ENCODE measurements at places on chromosomes 1 and 21.

DNA sequence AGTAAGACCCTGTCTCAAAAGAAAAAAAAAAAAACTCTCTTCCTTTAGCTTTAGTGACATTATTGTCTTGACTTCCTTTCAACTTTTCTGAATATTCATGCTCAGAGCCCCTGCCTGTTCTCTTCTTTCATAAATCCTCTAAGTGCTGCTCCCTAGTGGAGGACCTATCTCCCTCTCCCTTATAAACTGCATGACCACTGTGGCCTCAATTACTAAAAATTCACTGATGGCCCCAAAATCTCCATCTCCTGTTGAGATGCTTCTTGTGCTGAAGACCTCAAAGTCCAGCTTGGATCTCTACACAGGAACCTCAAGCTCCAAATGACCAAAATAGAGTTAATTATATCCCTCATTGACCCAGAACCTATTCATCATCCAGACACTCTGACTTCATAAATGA, 7.8 kb downstream of the ITLN1 start:
- no peak for DNase-seq

DNA sequence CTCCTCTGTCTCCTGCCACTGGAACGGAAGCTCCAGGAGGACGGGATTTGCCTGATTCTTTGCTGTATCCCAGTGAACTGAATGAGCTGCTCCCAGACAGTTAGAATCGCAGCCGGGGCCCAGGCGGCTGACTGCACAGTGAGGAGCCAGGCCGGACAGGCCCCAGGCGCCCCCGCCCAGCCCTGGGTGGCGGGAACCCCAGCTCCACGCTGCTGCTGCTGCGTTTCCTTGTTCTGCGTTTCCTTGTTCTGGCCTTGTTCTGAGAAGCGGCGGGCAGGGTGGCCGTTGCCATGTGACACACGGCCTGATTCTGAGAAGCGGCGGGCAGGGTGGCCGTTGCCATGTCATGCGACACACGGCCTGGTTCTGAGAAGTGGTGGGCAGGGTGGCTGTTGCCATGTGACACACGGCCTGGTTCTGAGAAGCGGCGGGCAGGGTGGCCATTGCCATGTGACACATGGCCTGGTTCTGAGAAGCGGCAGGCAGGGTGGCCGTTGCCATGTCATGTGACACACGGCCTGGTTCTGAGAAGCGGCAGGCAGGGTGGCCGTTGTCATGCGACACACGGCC, 56.2 kb downstream of the SLC37A1 start:
- no peak for DNase-seq

GRCh38 chr1:115182012-115182715, 92.9 kb upstream of the TSPAN2 start:
- DNase-seq: no peak

GRCh38 chr1:33878392-33878791, 14.5 kb downstream of the HMGB4 start:
- DNase-seq: no peak

- DNase-seq: no peak
These were observed 7.7 kb upstream of the S100A2 start for GRCh38 chr1:153573351-153573750.

DNA sequence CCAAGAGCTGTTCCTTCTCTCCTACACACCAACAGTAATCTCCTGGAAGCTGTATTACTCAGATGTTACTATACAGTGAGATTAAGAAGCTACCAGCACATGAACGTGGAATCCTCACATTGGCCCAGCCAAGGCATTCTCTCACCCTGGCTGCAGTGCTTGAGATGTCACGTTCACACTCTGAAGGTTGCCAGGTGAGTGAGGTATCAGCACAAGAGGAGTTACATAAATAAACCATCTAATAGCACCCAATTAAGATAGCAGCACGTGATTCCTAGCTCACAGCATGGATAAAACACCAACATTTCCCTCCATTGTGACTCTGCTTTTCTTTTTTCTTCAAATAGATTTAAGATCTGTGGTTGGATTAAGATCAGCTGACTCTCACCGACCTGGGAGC, 182.8 kb downstream of the PLPP3 start:
- no peak for DNase-seq

GRCh38 chr1:36994868-36995267, 39.4 kb downstream of the GRIK3 start:
- DNase-seq: no peak

DNA sequence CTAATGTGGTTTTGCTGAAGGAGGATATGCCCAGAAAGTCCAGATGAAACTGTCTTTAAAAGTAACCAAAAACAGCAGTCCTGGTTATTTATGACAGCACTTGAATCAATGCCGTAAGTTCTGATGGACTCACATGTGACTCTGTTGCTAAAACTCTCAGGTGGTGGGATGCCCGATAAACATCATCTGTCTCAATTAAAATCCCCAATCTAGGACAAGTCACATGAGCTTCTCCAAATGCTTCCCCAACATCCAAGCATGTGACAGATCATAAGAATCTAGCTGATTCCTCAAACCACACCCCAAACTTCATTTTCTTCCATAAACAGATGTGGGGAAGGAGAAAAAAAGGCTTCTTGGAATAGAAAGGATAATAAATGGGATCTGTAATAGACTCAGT, 786 bp upstream of the CTSK start:
- DNase-seq: no peak

DNA sequence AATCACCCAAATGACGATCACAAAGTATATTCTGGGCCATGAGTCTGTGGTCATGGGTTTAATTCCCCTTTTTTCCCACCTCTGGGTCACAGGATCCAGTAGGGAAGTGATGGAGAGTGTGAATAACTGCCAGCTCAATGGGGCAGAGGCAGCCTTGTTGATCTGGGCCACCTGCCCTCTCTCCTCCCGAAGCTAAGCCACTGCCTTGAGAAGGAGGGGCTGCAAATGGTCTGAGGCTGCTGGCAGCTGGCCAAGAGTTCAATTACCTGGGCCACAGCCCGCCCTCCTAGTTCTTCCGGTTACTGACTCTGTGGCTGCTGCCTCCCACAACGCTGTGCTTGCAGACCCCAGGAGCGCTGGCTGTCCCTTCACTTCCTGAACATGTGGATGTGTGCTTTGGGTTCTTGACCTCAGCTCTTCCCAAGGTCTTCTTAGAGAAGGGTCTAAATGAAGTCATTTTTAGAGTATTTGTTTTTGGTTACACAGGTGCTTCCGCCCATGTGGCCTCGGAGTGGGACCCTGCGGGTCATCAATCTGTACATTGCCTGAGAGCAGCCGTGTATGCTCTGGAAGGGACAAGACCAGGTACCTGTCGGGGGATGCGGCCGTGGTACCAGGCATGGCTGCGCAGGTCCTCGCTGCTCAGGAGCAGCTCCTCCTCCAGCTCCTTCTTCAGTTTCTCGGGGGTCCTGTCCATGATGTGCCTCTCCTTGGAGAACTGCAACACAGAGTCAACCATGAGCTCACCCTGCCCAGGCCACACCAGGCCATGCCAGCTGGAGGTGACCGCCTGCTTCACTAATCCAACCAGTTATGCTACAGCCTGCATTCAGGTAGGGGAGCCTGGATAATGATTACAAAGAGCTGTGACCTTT, 89.7 kb downstream of the BCAR3 start:
- peak; percentile 35 for DNase-seq

GRCh38 chr1:60753036-60753900, 329.1 kb upstream of the NFIA start:
- DNase-seq: no peak

- DNase-seq: no peak
These were observed 44.4 kb upstream of the ANGPTL7 start for GRCh38 chr1:11144570-11145256.

DNA sequence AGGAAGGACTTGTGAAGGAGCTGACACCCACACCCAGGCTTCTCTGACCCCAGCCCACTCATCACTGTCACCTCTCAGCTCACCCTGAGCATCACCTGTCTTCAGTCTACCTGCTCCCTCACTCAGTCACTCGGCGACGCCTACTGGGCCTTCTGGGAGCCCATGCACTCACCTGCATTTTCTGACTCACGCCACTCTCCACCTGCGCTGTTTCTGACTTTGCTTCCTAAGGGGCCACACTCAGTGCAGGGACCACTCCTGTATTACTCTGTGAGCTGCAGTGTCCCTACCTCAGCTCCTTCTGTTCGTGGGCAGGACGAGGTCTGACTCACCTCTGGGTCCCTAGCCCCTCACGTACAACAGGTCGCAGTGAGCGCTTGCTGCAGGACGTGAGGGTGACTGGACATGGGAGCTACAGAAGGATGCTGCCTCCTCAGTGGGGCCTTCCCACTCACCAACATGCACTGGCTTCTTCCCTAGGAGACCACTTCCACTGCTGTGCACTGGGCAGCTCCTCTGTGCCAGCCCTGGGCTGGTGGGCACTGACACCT, 102.3 kb downstream of the GLIS1 start:
- DNase-seq: no peak

- no peak for DNase-seq
These were observed at the start of gene LDLRAD1 for GRCh38 chr1:54017979-54018378. TSS of gene LDLRAD1 (minus strand) at chr1:54018186. CDS start at chr1:54018112, 74 bp downstream.

GRCh38 chr1:65840683-65841082, 48.0 kb downstream of the PDE4B start:
- no peak for DNase-seq

DNA sequence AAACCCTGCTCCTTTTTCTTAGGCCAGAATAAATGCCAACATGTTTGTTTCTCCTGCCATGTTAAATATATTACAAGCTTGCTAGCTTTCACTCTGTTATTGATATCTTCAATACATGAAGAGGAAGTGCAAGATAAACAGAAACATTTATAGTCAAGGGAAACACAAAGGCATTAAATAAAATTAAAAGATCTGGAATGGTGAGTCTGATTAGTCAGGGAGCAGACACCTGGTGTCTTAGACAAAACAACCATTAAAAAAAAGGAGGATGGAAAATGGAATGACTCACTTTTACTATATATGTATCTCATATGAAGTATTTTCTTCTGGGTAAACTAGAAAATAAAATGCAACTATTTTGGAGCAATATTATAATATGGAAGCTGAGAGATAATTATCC, 123.3 kb downstream of the SMYD3 start:
- DNase-seq: no peak

DNA sequence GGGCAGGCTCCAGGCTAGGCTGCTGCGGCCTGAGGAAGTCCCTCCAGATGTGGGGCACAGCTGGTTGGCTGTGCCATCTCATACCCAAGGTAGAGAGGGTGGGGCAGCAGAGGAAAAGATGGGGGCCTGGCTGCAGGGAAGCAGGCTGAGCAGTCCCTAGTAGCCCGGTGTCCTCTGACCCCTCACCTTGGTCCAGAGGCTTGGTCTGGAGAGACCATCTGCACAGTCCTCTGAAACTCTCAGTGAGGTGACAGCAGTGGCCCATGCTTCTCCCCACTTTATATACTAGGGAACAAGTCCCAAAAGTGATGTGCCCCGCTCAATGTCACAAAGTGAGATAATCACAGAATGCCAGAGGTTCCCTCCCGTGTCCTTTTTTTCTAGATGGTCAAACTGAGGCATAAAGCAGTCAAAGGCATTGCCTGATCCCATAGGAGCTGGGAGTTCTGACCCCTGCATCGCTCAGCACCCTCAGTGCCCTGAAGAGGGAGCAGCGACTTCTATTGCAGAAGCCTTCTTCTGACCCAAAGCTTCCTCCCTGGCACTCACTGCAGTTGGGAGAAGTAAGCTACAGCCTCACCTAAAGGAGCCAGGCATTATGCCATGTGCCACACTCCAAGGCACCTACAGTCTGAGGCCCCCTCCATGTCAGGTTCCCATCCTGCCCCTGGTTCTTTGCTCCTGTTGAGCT, 45.5 kb downstream of the TRABD2B start:
- DNase-seq: no peak

GRCh38 chr1:41019353-41019745, 2.2 kb downstream of the SLFNL1 start:
- no peak for DNase-seq

DNA sequence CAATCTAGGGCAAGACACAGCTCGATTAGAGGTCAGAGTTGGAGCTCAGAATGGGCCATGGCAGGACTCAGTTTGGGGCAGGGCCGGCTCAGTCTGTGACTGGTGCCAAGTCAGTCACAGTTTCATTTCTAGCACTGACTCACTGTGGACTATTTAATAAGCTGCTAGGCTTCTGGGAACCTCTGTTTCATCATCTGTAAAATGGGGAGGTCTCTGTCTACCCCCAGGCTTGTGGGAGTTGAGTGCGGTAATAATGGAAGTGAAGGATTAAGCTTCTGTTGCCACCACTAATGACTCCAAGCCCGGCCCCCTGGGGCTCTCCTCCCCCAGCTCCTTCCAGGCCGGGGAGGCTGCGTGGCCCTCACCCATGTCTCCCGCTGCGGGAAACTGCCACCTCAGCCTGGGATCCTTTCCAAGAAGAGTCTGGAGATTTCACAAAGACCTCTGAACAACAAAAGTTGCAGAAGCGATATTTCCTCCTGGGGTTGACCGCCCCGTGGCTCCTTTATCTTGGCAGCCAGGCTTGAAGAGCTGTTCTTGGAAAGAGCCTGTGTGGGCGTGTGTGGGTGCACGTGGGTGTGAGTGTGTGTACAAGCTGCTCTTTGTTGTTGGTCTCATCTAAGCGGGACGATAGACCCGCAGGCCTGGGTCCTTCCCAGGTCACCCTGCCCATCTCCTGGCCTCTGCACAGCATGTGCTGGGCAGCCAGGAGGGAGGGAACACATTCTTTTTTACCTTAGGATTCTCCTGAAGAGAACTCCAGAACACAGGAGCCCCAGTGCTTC, 29.1 kb downstream of the KNCN start:
- DNase-seq: no peak

- DNase-seq: no peak
These were observed 312.6 kb downstream of the DPYD start for GRCh38 chr1:97608272-97608671.

GRCh38 chr1:33322870-33323585, 2.1 kb upstream of the A3GALT2 start:
- no peak for DNase-seq

GRCh38 chr1:167210966-167211674, 9.6 kb upstream of the POU2F1 start:
- DNase-seq: no peak

DNA sequence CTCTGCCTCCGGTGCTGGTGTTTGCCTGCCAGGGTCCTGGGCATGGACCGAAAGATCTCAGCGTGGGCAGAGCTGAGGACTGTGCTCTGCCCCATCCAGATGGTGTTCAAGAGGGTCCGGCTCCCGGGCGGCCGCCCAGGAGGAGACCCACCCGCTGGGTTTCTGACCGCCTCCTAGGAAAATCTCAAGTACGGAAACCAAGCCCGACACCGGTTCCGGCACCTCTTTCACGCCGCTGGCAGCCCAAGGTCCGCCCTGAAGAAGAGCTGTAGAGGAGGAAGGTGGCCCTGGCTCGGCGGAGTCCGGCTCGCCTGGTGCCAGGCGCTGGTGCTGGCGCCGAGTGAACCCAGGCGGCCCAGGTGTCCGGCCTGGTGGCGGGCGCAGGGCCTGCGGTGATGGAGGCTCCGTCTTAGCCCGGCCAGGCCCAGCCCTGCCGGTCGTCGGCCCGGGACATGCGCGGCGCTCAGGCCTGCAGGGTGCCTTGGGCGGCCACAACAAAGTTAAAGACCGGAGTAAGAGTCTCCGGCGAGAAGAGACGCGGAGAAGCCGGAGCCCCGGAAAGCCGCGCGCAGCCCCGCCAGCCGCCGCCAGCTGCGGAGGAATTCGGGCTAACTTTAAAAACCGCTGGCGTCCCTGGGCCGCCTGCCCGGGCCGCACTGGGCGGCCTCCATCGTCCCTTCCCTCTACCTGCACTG, 1.5 kb downstream of the GRIK3 start:
- no peak for DNase-seq

- DNase-seq: no peak
These were observed 107.7 kb upstream of the ZNHIT6 start for GRCh38 chr1:85815906-85816305.

Data from CD4-positive, alpha-beta T cell treated with Interleukin-1 beta for 1 hour (primary cell).